ENCODE measurements at places on chromosomes 13 and 19.

- H3K36me3 ChIP-seq: no peaks in the 10 kb centered on the region
- peak; percentile 43 for DNase-seq
- peaks cover 14% of the 10 kb centered on the region for H3K4me1 ChIP-seq
- H3K27me3 ChIP-seq: peaks cover 12% of the 10 kb centered on the region
- no peak overlapping the region for H3K4me3 ChIP-seq
- H3K27ac ChIP-seq: peak overlapping the region; percentile 33
Measured at GRCh38 chr19:18746401-18747325, 44.4 kb downstream of the COMP start.

GRCh38 chr13:34153428-34154180 lies 335.7 kb downstream of the RFC3 start:
- H3K4me3 ChIP-seq: no peak overlapping the region
- DNase-seq: no peak
- H3K36me3 ChIP-seq: no peaks in the 10 kb centered on the region
- peaks cover 10% of the 10 kb centered on the region for H3K4me1 ChIP-seq
- no peak overlapping the region for H3K27ac ChIP-seq
- no peaks in the 10 kb centered on the region for H3K27me3 ChIP-seq

DNA sequence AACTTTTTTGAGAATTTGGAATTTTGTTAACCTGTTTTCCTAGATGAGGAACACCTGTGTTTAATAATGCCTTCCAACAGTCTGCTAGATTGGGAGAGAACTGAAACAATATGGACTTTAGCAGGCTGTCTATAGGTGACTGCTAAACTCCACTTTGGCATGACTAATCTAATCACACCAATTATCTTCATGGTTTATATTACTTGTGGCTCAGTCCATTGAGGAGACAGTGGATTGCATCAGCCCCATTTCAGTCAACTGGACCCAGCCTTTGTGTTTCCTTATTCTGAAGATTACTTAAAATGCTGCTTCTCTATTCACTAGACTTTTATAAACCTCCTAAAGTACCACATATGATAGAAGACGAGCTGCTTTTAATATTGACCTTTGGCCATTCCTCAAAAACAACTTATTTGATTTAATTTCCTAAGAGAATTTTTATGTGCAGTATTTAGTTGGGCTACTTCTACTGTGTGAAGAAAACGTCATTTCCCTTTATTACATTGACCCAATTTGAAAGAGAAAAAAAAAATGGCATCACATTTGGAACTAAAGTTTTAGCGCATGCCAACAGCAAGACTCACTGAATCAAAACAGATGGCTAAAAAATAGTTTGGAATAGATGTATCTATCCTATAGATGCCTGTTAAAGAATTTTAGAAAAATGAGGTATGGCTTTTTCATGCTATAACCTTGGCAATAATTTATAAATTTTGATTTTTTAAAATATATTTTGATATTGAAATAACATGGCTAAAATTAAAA lies 295.8 kb downstream of the NDFIP2 start:
- H3K27ac ChIP-seq: peak overlapping the region; percentile 12
- H3K27me3 ChIP-seq: peaks cover 2% of the 10 kb centered on the region
- peaks cover 15% of the 10 kb centered on the region for H3K4me1 ChIP-seq
- H3K4me3 ChIP-seq: no peak overlapping the region
- H3K36me3 ChIP-seq: no peaks in the 10 kb centered on the region

- peaks cover 9% of the 10 kb centered on the region for H3K4me1 ChIP-seq
- no peak overlapping the region for H3K4me3 ChIP-seq
- DNase-seq: no peak
- no peaks in the 10 kb centered on the region for H3K36me3 ChIP-seq
- H3K27me3 ChIP-seq: peaks cover 9% of the 10 kb centered on the region
Measured at GRCh38 chr19:35710784-35711723, 6.7 kb downstream of the ZBTB32 start.

DNA sequence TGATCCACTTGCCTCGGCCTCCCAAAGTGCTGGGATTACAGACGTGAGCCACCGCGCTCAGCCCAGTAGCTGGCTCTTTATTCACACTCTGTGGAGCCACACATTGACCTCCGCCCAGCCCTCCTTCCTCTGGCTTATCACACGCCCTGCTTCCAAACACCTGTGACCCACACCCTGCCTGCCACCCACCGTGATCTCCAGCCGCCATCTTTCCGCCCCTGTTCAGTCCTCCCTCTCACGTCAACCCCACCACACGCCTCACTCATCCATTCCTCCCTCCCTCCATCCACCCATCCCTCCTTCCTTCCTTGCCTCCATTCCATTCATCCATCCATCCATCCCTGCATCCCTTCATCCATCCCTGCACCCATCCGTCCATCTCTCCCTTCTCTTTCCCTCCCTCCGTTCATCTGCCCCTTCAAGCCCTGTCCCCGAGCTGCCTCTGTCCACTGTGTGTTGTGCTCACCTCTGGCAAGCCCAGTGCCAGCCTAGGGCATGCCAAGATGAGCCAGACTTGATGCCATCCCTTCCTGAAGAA lies 17.6 kb downstream of the ZNF296 start:
- no peak for DNase-seq
- H3K27ac ChIP-seq: no peak overlapping the region
- H3K27me3 ChIP-seq: peaks cover 9% of the 10 kb centered on the region
- H3K36me3 ChIP-seq: no peaks in the 10 kb centered on the region

DNA sequence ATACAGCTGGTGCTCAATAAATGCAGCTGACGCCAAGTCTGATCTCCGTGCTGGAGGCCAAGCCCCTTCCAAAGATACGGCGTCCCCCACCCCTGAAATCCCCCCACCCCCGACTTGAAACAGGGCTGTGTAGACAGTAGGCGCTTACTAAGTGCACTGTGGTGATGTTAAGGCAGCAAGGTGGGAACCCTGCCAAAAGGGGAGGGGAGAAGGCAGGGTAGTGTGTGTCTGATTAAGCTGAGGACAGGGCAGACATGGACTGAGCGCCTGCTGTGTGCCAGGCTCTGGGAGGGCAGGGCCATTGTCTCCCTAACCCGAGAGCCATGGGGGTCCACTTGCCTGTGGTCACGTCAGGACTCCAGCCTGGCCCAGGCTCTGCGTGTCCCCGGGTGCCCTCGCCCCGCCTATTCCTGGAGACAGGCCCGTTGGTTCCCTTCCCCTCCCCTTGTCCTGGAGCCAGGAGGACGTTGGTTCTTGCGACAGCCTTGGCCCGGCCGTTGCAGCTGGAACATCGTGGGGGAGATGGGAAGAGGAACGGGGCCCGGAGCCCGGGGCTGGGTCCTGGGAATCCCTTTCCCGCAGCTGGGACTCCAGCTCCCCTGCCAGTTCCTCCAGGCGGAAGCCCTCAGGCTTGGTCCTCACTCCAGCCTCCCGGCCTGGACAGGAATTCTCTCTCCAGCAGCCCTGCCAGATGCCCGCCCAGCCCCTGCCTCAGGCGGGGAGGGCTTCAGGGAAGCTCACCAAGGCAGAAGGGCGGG lies 1.7 kb upstream of the ELANE start:
- H3K4me3 ChIP-seq: no peak overlapping the region
- no peaks in the 10 kb centered on the region for H3K36me3 ChIP-seq

DNA sequence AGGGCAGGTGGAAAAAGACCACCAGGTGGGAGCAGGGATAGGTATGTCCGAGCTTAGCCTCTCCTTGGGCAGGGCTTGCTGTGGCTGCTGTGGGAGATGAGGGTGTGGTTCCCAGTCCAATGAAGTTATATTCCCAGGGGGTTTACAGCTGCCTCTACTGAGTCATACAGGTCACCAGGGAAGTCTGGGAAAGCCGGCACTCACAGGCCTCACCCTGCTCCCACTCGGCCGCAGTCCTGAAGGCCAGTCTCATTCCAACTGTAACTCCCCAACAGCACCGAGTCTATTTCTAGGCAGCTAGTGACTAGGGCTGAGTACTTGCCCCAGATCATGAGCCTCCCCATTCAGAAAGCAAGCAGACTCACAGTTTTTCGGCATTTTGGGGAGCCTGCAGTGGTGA lies 77.1 kb downstream of the FNDC3A start:
- no peaks in the 10 kb centered on the region for H3K4me1 ChIP-seq
- H3K4me3 ChIP-seq: no peak overlapping the region
- H3K27me3 ChIP-seq: no peaks in the 10 kb centered on the region

DNA sequence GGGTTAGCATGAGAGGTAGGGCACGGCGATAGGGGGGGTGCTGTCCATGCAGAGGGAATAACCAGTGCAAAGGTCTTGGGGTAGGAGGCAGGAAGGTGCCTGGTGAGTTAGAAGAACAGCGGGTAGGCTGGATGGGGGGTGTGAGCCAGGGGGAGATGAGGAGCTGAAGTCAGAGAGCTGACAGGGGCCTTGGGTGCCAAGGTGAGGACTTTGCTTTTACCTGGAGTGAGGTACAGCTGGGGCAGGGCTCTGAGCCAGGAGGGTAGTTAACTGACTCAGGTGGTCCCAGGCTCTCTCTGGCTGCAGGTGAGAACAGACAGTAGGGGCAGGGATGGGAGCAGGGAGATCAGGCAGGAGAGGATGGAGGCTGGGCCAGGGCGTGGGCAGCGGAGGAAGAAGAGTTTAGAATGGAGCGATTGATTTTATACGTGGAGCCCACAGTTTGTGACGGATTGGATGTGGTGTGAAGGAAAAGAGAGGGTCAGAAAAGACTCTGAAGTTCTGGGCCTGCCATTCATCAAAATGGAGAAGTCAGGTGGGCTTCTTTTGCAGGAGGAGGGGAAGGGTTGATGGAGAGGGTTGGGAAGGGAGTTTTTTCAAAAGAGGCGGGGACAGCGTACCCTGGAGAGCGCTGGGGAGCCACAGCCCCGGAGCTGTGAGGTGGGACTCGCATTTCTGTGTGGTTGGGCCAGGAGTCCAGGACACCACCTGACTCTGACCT lies 1.2 kb upstream of the GRAMD1A start:
- peak overlapping the region; percentile 89 for H3K4me3 ChIP-seq
- peaks cover 22% of the 10 kb centered on the region for H3K27me3 ChIP-seq
- peak overlapping the region; percentile 95 for H3K27ac ChIP-seq
- DNase-seq: peak; percentile 47

- no peak within 1 kb of the TSS for H3K27ac ChIP-seq
- peak within 1 kb of the TSS; percentile 95 for H3K4me3 ChIP-seq
- H3K27me3 ChIP-seq: peaks cover 5% of the 10 kb centered on the region
Measured at GRCh38 chr19:45404557-45405434, at the start of gene PPP1R13L. Gene PPP1R13L (minus strand): TSS chr19:45405069. CDS start chr19:45398318, 6,751 bp downstream.

- peaks cover 17% of the 10 kb centered on the region for H3K27me3 ChIP-seq
- H3K4me1 ChIP-seq: peaks cover 44% of the 10 kb centered on the region
- DNase-seq: peak; percentile 89
- no peak overlapping the region for H3K4me3 ChIP-seq
- H3K36me3 ChIP-seq: peaks cover under 1% of the 10 kb centered on the region
Measured at GRCh38 chr13:110644892-110645521, 29.7 kb downstream of the NAXD start.

DNA sequence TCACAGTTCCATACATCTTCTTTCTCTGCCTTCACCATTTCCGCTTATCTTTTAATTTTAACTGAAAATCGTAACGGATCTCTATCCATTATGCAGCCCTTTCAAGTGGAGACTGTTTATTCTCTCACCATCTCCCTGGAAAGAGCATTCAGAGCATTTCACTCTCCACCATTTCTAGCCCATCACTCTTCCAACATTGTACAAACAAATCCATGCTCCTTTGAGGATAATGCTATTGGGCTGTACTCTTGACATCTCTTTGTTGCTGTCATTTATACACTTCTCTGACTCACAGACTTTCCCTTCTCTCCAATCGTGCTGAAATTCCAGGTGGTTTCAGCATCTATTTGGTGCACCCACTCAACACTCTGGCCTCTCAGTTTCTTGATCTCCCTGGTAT lies 71.4 kb downstream of the NAA16 start:
- no peaks in the 10 kb centered on the region for H3K36me3 ChIP-seq
- H3K4me1 ChIP-seq: peaks cover 6% of the 10 kb centered on the region
- H3K27me3 ChIP-seq: peaks cover 6% of the 10 kb centered on the region

GRCh38 chr13:40319699-40320579 lies 346.5 kb downstream of the FOXO1 start:
- H3K36me3 ChIP-seq: peaks cover 11% of the 10 kb centered on the region
- H3K4me1 ChIP-seq: no peaks in the 10 kb centered on the region
- peaks cover 2% of the 10 kb centered on the region for H3K27me3 ChIP-seq
- H3K27ac ChIP-seq: no peak overlapping the region
- no peak overlapping the region for H3K4me3 ChIP-seq
- no peak for DNase-seq

DNA sequence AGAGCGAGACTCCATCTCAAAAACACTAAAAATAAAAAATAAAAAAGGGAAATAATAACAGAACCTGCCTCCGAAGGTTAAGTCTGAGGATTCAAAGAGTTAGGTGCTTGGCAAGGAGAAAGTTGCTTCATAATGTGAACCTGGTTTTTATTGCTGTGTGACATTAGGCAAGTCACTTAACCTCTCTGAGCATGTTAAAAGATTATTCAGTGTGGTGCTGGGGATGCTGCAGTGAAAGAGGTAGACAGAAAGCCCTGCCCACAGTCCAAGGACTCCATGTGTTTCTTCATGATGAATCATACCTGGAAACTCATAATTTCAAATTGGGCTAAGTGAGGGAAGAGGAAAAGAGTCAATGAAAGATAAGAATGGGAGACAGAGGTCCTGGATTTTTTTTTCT lies 2.4 kb downstream of the IL27RA start:
- no peak for DNase-seq
- H3K27ac ChIP-seq: no peak overlapping the region
- no peak overlapping the region for H3K4me3 ChIP-seq
- H3K4me1 ChIP-seq: no peaks in the 10 kb centered on the region
- peaks cover 10% of the 10 kb centered on the region for H3K27me3 ChIP-seq

- H3K4me3 ChIP-seq: no peak overlapping the region
- DNase-seq: no peak
- H3K27ac ChIP-seq: no peak overlapping the region
- peaks cover 7% of the 10 kb centered on the region for H3K4me1 ChIP-seq
- H3K27me3 ChIP-seq: no peaks in the 10 kb centered on the region
- no peaks in the 10 kb centered on the region for H3K36me3 ChIP-seq
Measured at GRCh38 chr13:43629691-43630480, 156.9 kb downstream of the ENOX1 start.

DNA sequence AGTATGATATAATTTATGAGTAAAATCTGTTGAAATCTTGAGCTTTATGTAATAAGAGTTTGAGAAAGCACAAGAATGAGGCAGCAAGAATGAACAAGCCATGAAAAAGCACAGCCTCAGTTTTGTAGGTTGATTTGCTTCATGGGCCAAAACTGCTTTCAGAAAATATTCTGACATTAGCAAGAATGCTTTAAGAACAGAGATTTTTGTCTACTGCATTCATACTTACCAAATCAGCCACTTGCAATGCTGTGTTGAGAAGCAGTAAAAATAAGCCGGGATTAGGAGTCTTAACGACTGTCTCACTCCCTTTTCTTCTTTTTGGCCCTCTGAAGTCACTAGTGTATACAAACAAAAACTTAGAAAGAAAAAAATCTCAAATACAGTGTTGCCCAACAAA lies 114.5 kb downstream of the POSTN start:
- H3K4me3 ChIP-seq: no peak overlapping the region
- no peak for DNase-seq
- H3K27me3 ChIP-seq: no peaks in the 10 kb centered on the region
- H3K27ac ChIP-seq: no peak overlapping the region

GRCh38 chr13:25762281-25762680 lies 289.5 kb downstream of the SHISA2 start:
- H3K4me3 ChIP-seq: no peak overlapping the region
- no peaks in the 10 kb centered on the region for H3K36me3 ChIP-seq
- no peak for DNase-seq
- peaks cover 16% of the 10 kb centered on the region for H3K4me1 ChIP-seq
- peak overlapping the region; percentile 23 for H3K27ac ChIP-seq

- no peak within 1 kb of the TSS for H3K27ac ChIP-seq
- H3K4me1 ChIP-seq: peaks cover 11% of the 10 kb centered on the region
- H3K27me3 ChIP-seq: peaks cover 32% of the 10 kb centered on the region
- peak; percentile 37 for DNase-seq
- H3K36me3 ChIP-seq: peaks cover 5% of the 10 kb centered on the region
Measured at GRCh38 chr19:10517361-10517759, at the start of gene S1PR5. Gene S1PR5 (minus strand): TSS chr19:10517447. CDS start chr19:10515011, 2,436 bp downstream.

GRCh38 chr19:29849208-29849607 lies 37.4 kb downstream of the CCNE1 start:
- H3K4me1 ChIP-seq: peaks cover 5% of the 10 kb centered on the region
- H3K27ac ChIP-seq: no peak overlapping the region
- no peaks in the 10 kb centered on the region for H3K36me3 ChIP-seq
- H3K27me3 ChIP-seq: peaks cover 2% of the 10 kb centered on the region

Measured in glutamatergic neuron (in vitro differentiated cells).